ENCODE measurements at places on chromosomes 1 and 21.

GRCh38 chr21:42939582-42940413 lies 14.4 kb upstream of the ERVH48-1 start:
- no peak for DNase-seq

DNA sequence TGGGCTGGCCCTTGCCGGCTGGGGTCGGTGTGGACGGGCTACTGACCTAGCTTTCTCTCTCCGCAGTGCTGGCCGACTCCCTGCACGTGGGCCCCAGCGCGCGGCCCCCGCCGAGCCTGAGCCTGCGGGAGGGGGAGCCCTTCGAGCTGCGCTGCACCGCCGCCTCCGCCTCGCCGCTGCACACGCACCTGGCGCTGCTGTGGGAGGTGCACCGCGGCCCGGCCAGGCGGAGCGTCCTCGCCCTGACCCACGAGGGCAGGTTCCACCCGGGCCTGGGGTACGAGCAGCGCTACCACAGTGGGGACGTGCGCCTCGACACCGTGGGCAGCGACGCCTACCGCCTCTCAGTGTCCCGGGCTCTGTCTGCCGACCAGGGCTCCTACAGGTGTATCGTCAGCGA lies 34.9 kb downstream of the PTGFRN start:
- DNase-seq: no peak

DNA sequence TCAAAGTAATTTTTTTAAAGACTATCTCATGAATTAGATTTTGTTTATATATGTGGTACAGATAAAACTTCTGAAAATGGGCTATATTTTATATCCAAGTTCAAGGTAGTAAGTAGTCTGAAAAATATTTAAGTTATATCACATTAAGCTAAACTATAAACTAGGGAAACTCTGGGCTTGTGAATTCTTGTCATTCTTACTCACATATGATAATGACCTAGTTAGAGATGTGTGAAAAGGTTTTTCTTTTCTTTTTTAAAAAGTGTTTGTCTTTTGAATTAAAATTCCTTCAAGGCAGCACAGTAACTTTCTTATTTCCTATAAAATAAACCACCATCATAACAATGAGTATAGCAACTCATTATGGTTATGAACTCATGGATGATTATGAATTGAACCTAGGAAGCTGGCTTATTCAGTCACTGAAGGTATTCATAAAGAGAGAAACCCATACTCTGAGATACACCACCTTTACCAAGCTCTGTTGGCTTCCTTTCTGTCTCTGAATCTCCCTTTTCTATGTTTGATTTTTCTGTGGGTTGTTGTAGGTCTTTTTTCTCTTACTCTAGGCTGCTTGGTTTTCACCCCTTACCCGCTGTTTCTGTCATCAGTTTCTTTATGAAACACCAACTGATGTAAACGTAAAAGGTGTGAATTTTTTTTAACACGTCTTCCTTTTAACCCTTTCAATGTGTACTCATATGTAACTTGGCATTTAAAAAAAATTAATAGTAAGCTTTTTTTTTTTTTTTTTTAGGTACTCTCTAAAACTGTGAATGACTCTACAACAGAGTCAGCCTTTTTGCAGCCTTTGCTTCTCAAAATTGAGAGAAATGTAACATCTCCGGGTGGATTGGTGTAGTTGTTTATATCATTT lies 25.2 kb downstream of the IL12RB2 start:
- no peak for DNase-seq

DNA sequence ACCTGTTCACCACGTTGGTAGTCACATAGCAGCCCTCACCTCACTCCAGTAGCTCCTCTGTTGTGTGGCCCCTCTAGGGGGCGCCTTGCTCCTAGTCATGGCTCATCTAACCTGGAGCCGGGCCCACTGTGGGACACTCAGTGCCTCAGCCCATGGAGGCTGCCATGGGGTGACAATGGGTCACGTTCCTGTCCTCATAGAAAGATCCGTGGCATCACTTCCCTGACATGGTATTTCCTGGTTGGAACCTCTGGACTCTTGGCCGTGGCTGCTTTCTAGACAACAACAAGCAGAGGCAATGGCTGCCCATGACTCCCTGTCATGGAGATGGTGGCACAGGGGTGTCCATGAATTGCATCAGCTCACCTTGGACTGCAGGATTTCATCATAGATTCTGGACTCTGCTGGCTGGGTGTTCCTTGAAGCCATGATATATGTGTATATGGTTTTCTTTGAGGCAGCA lies 27.5 kb upstream of the SLAMF6 start:
- peak; percentile 37 for DNase-seq

DNA sequence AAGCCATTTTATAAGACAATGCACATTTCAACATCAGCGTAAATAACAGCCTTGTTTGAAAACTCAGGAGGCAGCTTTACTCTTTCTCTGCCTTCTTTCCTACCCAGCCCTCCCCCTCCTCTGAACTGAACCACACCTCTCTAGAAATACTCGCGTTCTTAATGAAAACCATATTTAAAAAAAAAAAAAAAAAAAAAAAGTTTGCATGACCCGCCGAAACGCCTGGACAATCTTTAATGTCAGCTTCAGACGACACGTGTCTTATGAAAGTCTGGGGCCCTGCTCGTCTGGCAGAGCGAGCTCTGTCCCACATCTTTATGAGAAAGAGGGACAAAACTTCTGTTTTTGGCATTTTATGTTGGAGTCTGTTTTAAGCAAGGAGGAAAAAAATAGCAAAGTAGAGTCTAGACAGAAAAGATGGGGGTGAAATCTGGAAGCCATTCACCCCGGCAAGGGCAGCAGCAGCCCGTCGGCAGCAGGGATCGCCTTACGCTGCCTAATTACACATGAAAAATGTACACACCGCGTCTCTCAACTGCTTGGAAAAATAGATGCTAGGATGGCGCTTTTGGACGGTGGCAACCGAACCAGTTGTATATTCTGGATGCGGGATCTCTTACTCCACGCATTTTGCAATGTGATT lies 130.4 kb upstream of the ETS2 start:
- DNase-seq: no peak

DNA sequence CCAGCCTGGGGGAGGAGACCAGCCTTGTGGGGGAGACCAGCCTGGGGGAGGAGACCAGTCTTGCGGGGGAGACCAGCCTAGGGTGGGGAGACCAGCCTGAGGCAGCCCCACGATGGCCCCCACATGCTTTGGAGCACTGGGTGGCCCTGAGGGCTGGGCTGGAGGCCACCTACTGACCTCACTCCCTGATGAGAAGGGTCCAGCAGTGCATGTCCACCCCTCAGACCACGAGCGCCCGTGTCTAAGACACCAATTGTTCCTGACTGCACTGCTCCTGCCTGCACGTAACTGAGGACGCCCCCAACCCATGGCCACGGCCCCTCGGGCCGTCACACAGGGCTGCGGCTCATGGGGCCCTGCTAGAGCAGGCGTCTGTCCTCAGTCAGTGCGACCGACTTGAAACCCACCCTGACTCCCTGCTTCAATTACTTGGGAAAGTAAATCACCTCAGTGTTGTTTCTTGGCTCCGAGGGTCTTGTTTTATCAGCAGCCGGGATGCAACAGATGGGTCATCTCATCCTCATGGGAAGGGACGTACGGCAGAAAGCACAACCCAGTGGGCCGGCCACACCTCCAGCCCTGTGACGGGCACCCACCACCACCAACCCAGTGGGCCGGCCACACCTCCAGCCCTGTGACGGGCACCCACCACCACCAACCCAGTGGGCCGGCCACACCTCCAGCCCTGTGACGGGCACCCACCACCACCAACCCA lies at the start of gene SPATC1L:
Gene SPATC1L, minus strand, starts transcription at position 550 of the 715 bp plus-strand sequence. CDS start 1,643 bp downstream, outside the sequence.
- no peak for DNase-seq

- DNase-seq: no peak
These were observed 10.1 kb upstream of the MEF2D start for GRCh38 chr1:156510709-156511108.

DNA sequence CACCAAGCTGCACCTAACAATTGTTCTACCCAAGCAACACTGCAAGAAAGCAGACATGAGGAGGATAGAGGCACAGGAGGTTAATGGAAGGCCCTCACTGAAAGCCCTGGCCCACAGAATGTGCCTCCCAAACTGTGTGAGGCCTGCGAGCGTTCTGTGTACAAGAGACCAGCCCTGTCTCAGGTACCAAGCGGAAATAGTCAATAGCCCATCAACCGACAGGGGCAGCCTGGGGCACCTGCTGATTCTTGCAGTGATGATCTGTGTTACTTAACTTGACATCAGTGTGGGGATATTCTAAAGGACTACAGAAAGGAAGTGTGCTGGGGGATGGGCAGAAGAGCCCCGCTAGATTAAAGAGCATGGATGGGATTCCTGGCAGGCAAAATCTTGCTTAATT lies 392.4 kb downstream of the KCNH1 start:
- no peak for DNase-seq

DNA sequence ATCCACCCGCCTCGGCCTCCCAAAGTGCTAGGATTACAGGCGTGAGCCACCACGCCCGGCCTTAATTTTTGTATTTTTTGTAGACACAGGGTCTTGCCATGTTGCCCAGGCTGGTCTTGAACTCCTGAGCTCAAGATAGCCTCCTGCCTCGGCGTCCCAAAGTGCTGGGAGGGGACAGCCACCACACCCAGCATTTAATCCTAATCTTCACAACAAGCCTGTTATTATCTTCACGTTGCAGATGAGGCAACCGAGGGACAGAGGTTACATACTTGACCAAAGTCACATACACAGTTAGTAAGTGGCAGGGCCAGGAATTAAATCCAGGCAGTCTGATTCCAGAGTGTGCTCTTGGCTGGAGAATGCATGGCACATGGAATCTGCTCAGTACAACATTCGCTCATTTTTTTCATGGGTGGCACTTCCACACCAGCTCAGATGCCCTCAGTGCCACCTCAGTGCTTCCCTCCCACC lies 4.8 kb upstream of the GPR37L1 start:
- DNase-seq: no peak

DNA sequence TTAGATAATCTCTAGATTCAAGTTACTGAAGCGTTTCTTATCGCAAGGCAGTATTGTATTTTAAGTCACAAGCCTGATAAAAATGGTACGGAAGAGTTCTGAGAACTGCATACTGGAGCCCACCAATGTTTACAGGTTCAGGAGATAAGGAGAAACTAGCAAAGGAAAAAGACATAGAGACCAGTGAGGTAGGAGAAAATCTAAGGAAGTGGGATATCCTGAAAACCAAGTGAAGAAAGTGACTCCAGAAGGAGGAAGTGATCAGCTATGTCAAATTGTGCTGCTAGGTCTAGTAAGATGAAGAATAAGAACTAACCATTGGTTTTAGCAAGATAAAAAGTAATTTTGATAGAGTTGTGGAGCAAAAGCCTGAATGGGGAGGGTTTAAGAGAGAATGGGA lies 31.0 kb upstream of the ACADM start:
- no peak for DNase-seq

- no peak for DNase-seq
These were observed 148.7 kb downstream of the PGBD5 start for GRCh38 chr1:230277201-230278025.

DNA sequence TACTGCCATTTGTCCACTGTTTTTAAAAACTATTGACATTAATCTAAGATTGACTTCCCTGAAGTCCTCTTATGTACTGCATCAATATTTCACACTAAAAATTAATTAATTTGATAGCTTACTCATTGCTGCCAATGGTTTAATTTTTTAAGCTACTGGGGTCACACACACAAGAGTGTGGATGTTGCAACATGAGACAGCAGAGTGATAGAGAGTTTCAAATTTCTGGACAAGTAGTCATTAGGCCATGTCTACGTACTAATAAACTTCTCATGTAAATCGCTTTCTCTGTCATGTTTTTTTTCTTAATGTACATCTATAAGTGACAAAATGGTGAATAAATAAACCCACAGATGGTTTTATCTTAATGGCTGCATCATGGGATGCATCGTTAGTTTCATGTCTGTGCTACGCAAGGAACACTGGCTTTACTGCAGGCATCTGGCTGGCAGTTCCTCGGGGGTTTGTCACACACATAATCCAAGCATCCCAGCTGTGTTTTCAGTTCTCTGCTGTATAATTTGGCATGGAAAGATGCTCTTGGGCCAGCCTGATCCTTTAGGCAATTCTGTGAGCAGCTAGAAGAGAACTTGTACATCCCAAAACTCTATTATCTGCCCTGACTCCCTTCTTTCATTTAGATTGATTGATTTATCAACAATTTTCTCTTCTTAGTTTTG lies 16.4 kb upstream of the CHODL start:
- DNase-seq: no peak

- no peak for DNase-seq
These were observed 56.4 kb upstream of the ADORA3 start for GRCh38 chr1:111559736-111560279.

DNA sequence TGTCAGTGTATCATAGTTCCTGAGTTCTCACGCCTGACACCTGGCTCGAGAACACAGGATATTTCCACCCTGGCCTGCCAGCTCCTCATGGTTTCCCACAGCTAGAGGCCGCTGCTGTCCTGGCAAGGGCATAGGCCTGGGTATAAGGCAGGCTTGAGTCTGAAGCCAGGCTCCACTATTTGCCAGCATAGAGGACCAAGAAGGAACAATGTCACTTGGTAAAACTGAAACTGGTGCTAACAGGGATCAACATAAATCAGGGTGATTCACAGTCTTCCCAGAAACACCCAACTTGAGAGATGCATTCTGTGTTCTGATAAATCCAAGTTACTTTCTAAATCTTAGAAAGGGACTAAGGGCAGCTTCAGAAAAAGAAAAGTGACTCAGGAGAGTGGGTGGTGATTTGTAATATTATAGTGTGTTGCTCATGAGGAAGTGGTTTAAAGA lies 6.9 kb upstream of the S100A2 start:
- DNase-seq: peak; percentile 38

DNA sequence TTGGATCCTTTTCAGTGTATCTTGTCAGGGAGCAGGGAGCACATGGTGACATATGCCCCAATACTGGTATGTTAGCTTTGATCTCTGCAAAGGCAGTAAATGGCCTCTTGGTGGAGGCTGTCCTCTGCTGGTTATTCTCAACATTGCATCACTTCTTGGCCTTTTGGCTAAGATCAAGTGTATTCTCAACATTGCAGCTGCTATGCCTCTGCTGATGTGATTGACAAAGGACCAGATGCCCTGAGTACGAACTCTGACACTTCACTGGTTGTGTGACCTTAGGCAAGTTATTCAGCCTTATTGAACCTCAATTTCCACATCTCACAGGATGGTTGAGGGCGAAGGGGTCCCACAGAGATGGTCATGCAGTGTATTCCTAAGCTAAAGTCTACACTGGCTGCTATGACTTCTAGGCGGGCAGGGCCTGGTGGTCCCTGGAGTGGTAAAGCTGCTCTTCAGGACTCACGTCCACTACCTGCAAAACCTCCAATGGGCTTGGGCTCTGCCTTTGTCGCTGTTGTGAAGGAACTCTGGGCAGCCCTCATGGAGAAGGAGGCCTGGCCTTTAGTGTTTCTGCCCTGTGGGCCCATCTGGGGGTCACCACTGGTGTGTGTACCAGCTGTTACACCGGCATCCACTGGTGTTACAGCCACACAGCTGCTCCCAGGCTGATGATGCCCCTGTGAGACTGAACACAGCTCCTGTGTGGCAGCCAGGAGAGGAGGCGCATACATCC lies 64.8 kb downstream of the DNTTIP2 start:
- peak; percentile 53 for DNase-seq

- no peak for DNase-seq
These were observed 6.2 kb upstream of the ERO1B start for GRCh38 chr1:236287757-236288619.

DNA sequence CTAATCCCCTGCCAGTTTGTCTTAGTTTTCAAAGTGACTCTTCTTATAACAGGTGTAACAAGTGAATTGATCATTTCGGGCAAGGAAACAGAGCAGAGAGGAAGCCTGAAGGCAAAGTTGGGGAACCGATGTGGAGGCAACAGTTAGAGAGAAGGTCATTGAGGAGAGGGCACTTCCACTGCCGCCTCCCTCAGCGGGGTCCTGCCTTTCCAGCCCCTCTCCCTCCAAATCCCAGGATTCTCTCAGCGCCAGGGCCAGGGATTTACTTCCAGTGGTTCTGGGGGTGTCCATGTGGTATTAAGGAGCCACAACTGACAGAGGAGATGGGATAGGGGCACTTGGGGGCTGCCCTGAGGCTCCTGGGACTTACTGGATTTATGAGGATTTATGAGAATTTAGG lies 39.7 kb upstream of the PDE9A start:
- DNase-seq: no peak

Measured in activated T-helper 2 cell treated with anti-CD3 and anti-CD28 coated beads, Interferon-gamma antibody, Interleukin-2, Interleukin-4, amounts not matched to agents 10 μg/mL and 5 μg/mL and 100 μg/mL, durations not matched to agents 14 hours and 24 hours and 36 hours (primary cell).